ENCODE measurements at places on chromosomes 13 and 19. TPM values are rescaled to one million over a fixed set of nuclear protein-coding genes. Genes with fewer than 3 reads are reported as not detected.

GRCh38 chr19:51549533-51550324 lies 18.3 kb upstream of the SIGLEC6 start:
- DNase-seq, result no peak

GRCh38 chr13:50866817-50867636 lies 23.5 kb upstream of the DLEU7 start:
- DNase-seq, result no peak

GRCh38 chr13:30615866-30616541 lies 1.7 kb upstream of the USPL1 start:
- no peak for DNase-seq

GRCh38 chr13:44465318-44465717 lies 91.7 kb downstream of the SERP2 start:
- no peak for DNase-seq

DNA sequence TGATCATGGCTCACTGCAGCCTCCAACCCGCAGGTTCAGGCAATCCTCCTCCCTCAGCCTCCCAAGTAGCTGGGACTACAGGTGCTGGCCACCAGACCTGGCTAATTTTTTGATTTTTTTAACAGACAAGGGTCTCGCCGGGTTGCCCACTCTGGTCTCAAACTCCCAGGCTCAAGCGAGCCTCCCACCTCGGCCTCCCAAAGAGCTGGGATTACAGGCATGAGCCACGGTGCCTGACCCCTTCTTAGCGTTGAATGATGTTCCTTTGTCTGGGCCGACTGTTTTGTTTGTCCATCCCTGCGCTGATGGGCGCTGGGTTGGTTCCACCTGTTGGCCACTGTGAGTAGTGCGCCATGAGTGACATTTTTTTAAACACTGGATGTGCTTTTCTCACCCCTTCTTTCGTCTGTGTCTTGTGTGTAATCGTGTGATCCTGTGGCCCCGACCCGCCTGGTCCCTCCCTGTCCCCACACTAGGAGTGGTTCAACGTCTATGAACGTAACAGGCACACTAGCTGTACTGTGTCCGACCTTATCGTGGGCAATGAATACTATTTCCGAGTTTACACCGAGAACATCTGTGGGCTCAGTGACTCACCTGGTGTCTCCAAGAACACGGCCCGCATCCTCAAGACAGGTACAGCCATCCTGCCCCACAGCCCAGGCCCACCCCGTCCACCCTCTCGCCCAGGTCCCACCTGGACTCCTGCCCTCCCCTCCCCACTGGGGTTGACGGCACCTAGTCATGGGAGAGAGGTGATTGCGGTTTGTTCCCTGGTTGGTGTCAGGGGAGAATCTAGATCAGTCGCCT lies 15.0 kb upstream of the EMC10 start:
- DNase-seq, result peak; percentile 68

GRCh38 chr19:17205237-17206140 lies 9.7 kb upstream of the USE1 start:
- DNase-seq, result peak; percentile 34

DNA sequence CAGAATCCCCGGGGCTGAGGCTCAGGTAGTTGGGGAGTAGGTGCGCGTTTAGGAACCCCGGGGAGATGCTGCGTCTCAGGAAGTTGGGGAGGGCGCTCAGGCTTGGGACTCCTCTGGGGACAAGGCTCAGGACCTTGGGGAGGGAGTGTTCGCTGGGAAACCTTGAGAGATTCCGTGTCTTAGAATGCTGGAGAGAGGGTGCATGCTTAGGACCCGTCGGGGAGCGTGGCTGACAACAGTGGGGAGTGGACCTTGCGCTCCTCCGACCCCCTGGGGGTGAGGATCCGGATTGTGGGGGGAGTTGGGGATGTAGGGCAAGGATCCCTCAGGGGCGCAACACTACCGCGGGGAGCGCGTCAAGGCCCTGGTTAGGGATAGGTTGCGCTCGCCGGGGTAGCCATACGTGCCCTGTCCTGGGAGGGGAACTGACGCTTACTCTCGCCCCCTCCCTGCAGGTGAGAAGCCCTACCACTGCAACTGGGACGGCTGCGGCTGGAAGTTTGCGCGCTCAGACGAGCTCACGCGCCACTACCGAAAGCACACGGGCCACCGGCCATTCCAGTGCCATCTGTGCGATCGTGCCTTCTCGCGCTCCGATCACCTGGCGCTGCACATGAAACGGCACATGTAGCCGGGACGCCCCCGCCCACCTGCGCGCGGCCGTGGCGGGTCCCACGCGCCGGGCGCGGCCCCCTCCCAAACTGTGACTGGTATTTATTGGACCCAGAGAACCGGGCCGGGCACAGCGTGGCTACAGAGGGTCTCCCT lies 2.0 kb downstream of the KLF2 start:
- no peak for DNase-seq

GRCh38 chr13:47158593-47158992 lies 261.7 kb upstream of the HTR2A start:
- DNase-seq, result no peak

TEKTIP1 gene
- 2.0 TPM for total RNA-seq

SYNGR4 gene
- total RNA-seq, result not detected

ZIC2 gene
- 48.6 TPM for total RNA-seq

CYP2S1 gene
- 0.39 TPM for total RNA-seq

SOX1 gene
- 41.2 TPM for total RNA-seq

PSG4 gene
- total RNA-seq, result not detected
